ENCODE measurements at places on chromosomes 6 and 20.

DNA sequence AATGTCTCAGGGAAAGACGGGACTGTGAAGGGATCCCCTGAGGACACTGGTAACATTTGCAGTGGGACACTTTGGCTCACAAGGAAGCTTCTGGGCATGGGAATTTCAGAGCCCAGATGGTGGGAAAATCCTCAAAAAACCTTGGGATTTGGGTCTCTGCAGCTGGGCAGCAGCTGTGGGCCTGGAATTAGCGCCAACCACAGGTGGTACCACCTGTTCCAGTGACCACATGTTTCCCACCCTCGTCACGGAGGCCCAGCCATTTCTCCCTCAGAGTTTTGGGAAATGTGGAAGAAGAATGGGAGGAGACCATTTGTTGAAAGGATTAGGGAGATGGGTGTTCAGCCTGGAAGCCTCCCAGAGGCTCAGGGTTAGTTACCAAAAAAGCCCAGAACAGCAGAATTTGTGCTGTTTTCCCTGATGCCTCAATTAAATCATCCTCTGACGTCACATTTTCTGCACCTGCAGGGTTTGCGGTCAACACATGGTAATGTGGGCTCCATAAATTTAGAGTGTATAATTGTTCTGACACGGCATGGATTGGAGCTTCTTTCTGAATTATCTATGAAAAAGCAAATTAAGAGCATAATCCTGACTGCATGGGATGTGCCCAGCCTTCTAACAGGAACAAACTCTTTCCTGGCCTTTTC lies 34.4 kb downstream of the EDN3 start:
- DNase-seq: no peak

DNA sequence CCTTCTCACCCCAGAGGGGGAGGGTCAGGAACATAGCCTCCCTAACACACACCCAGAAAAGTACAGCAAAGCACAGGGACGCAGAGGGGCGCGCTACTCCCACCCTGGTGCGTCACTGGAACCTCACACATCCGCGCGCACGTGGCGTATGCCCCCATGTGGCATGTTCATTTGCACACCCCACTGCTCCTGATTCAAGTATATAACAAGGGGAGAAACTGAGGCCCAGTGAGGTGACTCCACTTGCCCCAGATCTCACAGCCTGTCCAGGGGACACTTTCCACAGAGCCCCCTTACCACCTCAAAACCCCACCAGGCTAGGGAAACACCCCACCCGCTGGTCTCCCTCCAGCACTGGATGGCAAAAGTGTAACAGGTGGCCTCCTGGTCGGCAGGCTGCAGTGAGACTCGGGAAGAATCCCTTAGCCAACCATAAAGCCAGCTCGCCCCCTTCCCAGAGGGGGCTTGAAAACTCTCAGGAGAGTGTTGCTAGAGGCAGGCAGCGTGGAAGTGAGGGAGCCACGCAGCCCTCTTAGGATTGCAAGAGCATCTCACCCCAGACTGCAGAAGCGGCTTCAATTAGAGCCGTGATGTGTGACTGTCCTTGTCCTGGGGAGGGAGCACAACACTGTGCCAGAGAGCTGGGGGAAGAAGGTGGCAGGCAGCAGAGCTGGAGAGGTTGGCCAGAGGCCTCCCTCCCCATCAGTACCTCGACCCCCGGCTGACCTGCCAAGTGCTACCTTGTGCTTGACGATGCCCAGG lies at the start of gene GRM4:
Gene GRM4, minus strand, starts transcription at position 67 of the 762 bp plus-strand sequence. CDS start 12,591 bp downstream, outside the sequence.
- DNase-seq: peak; percentile 1

DNA sequence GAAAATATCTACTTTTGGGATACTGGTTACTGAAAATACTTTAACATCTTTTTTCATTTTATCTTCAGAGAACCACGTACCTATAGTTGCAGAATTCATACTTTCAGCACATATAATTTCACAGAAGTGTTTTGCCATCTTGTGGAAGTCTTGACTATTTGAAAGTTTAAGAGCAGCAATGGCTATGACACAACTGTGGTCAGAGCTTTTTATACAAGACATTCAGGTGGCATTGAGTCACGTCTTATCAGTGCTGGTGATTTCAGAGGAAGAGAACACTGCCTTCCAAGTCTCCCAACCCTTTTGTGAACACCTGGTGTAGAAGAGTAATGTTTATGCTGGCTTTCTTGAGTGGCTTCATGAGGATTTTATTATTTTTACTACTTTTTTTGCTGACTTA lies 171.6 kb downstream of the ARID1B start:
- DNase-seq: no peak

DNA sequence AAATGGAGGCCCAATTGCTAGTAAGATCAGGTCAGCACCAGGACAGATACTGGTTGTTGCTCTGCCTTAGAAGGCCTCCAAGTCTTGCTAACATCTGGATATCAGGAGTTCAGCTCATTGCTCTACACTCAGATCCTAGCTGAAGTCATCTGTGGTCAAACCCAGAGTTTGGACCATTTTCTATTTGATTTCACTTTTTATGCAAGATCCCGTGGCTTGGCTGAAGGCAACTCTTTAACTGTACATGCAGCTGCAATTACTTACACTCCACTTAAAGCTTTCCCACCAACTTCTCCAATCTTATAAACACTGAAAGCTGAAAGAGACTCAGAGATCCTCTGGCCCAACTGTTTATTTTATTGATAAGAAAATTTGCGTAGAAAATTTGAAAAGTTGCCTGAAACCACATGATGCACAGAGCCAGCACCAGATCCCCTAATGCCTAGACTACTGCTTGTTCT lies 2.7 kb downstream of the SLC17A2 start:
- DNase-seq: no peak

DNA sequence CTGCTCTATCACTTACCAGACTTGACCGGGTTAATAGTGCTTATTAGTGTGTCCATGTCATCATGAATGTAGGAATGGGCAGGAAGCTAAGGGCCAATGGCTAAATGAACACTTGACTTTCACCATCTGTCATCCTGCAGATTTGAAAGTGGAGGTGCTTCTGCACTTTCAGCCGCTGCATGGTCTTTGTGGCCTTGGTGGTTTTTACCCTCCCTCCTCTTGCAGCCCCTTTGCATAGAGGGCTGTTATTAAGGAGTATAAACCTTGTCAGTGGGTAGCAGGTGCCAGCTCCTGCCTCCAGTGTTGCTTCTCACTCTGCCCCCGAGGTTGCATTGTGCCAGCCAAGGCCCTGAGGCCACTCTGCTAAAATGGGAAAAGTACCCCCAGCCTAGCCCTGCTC lies 122.2 kb upstream of the TNFAIP3 start:
- no peak for DNase-seq

- DNase-seq: no peak
These were observed 9.7 kb upstream of the CD40 start for GRCh38 chr20:46108435-46108841.

DNA sequence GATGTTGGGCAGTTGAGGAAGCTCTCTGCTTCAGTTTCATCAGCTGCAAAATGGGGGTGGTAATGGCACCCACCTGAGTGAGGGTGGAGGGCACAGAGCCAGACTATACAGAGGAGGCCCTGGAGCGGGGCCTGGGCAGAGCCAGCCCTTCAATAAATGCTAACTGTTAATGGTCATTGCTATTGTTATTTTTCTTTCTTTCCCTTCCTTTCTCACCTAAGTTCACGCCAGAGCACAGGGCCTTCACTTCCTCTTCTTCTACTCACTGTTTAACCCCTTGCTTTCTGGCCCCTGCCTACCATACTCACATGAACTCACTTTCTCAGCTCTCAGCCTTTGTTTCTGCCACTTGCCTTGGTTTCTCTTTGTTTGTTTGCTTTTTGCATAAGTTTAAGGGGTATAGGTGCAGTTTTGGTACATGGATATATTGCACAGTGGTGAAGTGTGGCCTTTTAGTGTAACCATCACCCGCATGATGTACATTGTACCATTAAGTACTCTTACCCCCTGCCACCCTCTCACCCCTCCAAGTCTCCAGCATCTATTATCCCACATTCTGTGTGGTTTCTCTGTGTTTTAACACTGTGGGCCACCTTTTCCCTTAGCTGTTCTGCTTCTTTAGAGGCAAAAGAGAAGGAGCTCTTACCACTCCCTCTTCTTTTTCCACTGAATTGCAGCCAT lies 7.5 kb upstream of the RREB1 start:
- DNase-seq: no peak

DNA sequence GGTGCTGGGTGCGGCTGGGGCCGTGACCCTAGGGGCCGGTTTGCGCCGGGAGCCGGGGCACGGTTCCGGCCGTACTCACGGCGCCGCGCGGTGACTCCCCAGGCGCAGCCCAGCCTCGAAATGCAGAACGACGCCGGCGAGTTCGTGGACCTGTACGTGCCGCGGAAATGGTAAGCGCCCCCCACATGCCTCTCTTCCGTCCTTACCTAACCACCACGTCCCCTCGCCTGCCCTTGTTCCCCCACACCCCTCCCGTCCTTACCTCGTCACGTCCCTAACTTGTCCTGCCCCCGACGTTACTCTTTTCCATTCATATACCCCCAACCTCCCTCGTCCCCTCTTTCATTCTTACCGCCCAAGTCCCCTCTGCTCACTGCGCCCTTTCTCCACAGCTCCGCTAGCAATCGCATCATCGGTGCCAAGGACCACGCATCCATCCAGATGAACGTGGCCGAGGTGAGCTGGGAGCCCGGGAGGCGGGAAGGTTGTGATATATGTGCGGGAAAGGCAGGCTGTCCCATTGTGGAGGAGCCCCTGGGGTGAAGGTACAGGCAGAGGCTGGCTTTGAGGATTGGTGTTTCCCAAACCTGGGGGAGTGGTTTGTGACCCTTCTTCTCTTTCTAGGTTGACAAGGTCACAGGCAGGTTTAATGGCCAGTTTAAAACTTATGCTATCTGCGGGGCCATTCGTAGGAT lies 463 bp downstream of the RPS21 start:
- no peak for DNase-seq

GRCh38 chr20:58010666-58011065 lies 217.8 kb downstream of the ANKRD60 start:
- DNase-seq: no peak

- no peak for DNase-seq
These were observed 112.7 kb upstream of the TNFAIP3 start for GRCh38 chr6:137754366-137754765.

- no peak for DNase-seq
These were observed 200.3 kb downstream of the HTR1B start for GRCh38 chr6:77263003-77263402.

GRCh38 chr6:139820210-139820609 lies 445.8 kb upstream of the CITED2 start:
- DNase-seq: no peak

- DNase-seq: no peak
These were observed 20.8 kb upstream of the TRAF3IP2 start for GRCh38 chr6:111626441-111626840.

- DNase-seq: peak; percentile 81
These were observed 20.4 kb downstream of the WFDC3 start for GRCh38 chr20:45771182-45771759.

- DNase-seq: no peak
These were observed 326.7 kb upstream of the CNR1 start for GRCh38 chr6:88492824-88493223.

DNA sequence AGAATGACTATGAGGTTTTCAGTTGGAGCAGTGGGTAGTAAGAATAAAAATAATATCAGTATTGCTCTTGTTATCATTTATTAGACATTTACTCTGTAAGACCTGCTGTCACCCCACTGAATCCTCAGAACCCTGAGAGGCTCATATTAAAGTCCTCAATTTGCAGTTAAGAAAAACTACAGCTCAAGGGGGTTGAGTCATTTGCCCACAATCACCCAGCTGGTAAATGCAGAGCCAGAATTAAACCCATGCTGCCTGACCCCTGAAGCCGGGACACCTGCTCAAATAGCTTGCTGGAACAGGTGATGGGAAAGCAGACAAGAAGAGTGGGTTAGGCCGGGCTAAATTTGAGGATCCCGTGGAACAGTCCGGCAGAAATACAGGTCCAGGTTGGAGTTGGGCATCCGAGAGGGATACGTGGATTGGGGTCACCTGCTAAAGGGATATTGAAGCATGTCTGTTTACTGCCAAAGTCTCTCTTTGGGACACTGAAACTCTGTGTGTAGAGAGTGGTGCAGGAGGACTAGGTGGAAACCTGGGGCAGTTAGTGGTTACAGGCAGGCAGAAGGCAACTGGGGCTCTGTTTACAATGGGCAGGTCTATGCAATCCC lies 344.1 kb downstream of the CDC5L start:
- DNase-seq: no peak

DNA sequence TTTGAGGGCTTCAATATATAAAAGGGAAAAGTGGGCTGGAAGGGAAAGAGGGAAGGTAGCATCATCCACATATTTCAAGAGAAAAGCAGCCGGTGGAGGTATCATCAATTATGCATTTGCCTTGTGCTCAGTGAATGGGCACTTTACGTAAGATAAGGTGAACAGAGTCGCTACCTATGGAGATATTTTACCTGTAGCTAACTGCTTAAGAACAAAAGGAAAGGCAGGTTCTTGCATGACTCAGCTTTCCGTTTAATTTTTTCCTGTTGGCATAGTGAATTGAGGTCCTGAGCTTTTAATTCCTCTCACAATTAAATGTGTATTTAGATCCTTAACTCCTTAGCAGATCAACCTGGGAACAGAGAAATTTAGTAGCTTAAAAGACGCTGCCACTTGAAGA lies 25.5 kb upstream of the PLCB4 start:
- no peak for DNase-seq

GRCh38 chr6:168157272-168158212 lies 78.5 kb upstream of the FRMD1 start:
- DNase-seq: peak; percentile 92

- DNase-seq: no peak
These were observed 115.8 kb upstream of the FLRT3 start for GRCh38 chr20:14453259-14453658.

GRCh38 chr6:78611886-78612480 lies 255.4 kb upstream of the IRAK1BP1 start:
- DNase-seq: no peak

GRCh38 chr6:87421576-87421975 lies 13.8 kb downstream of the CFAP206 start:
- DNase-seq: no peak

DNA sequence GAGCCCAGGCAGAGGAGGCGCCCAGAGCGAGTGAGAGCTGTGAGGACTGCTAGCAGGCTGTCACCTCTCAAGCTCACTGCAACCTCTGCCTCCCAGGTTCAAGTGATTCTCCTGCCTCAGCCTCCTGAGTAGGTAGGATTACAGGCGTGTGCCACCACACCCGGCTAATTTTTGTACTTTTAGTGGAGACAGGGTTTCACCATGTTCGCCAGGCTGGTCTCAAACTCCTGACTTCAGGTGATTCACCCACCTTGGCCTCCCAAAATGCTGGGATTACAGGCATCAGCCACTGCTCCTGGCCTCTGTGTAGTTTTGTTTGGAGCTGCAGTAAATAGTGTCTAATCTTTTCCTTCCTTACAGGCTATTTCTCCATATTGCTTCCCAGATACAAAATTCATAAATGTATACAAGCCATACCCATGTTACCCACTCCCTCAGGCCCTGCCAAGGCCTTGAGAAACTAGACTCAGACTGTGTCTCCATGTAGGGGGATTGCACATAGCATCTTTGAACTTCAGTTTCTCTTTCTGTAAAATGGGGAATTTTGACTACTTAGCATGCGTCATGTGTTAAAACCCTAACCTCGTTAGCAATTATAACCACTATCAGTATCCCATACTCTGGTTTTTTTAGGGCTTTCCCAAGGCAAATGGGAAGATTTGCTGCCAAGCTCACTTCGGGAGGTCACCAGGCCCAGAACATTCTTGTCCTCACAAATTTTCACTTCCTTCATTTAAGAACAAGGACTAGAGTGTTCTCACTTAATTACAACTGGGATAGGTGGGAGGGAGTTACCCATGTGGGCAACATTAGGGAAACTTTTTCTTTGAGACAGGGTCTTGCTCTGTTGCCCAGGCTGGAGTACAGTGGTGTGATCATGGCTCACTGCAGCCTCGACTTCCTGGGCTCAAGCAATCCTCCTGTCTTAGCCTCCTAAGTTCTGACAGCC lies 67.3 kb upstream of the DDR1 start:
- DNase-seq: no peak
